ENCODE measurements at places on chromosomes 5 and 9.

DNA sequence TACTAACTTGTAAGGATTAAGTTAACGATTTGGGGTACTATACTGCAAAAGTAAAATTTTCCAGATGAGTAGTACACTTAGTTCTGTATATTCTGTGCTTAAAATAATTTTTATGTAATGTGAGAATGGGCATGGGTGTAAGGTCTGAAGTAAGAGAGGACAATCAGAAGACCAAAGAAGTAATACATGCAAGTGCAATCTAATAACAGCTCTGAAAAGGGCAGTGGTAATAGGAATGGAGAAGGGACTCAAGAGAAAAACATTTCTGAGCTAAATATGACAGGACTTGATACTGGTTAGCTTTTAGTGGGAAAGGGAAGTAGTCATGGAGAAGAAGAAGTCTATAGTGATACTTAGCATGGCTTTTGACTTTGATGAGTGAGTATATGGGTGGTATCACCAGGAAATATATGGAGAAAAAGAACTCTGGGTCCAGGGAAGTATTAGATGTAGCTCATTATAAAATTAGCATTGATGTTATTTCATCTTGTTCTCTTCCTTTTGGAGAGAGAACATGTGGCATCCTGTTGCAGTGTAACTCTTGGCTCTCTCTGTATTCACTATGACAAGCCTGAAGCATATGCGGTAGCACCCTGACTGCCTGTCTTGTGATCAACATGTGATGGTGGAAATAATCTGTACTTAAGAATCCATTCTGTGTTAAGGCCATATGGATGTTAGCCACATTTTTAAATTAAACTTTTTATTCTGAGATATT lies 60.5 kb downstream of the ERCC6L2 start:
- H3K27me3 ChIP-seq, result no peaks in the 10 kb centered on the region
- no peak for DNase-seq
- no peak overlapping the region for H3K4me3 ChIP-seq

DNA sequence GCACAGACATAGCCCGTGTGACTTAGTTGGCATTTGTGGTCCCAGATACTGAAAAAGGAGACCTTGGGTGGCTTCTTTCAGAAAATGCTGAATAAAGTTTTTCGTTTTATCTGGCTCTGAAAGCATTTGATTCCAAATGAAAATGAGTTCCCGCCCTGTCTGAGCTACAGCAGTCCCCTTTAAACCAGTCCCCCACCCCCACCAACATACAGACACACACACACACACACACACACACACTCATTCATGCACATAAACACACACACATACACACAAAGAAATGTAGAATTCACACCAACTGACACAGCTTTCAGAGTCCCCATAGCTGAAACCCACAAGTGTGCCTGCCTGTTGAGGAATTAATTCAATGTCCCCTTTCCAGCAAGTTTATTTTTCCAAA lies 97.0 kb upstream of the SMARCA2 start:
- H3K4me3 ChIP-seq, result no peak overlapping the region
- no peaks in the 10 kb centered on the region for H3K27me3 ChIP-seq
- DNase-seq, result no peak
- peak overlapping the region; percentile 69 for H3K27ac ChIP-seq

DNA sequence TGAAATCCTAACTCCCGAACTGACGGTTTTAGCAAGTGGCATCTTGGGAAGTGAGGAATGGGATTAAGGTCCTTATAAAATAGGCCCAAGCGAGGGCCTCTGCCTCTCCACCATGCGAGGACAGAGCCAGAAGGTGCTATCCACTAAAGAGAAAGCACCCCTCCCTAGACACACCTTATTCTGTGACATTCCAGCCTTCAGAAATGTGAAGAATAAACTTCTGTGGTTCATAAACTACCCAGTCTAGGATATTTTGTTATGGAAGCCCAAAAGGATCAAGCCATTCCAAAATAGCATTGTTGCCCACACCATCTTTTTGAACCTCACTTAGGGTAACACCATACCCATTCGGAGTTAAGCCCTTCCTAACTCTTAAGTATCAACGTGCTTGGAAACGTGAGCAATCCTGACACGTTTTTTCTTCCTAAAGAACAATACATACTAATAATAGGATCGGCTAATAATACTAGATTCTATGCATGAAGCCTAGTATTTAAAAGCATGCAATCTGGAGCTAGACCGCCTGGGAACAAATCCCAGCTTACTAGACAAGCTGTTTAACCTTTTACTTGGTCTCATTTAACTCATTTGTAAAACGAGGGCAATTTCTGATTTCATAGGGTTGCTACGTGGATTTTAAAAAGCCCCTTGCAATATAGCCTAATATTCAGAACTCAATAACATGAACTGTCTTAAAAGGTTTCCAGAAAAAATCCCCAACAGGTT lies 1.1 kb upstream of the SMC2 start:
- peak overlapping the region; percentile 99 for H3K27ac ChIP-seq
- no peaks in the 10 kb centered on the region for H3K27me3 ChIP-seq
- DNase-seq, result no peak
- H3K4me3 ChIP-seq, result peak overlapping the region; percentile 92
- no peaks in the 10 kb centered on the region for H3K4me1 ChIP-seq

GRCh38 chr5:3385991-3386519 lies 209.6 kb upstream of the IRX1 start:
- H3K27me3 ChIP-seq, result peaks cover 5% of the 10 kb centered on the region
- H3K27ac ChIP-seq, result no peak overlapping the region
- DNase-seq, result no peak
- H3K4me3 ChIP-seq, result no peak overlapping the region
- no peaks in the 10 kb centered on the region for H3K4me1 ChIP-seq

DNA sequence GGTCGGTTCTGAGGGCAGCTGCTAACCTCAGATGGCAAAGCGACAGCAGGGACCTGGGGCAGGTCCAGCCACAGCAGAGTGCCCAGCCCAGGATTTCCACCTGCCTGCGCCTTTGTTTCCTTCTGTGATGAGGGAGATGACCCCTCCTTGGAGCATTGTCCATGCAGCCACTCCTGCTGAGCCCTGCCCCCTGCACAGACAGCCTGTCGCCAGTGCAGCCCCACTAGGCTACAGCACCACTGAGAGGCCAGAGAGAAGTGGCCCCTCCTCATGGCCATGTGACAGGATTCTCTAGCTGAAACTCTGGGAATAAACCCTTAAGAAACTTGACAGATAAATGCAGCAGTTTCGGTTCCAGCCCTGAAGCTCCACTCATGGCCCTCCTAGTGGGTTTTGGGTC lies 10.5 kb upstream of the MRNIP start:
- H3K27me3 ChIP-seq, result no peaks in the 10 kb centered on the region
- H3K4me1 ChIP-seq, result no peaks in the 10 kb centered on the region
- DNase-seq, result no peak
- H3K4me3 ChIP-seq, result no peak overlapping the region

- no peaks in the 10 kb centered on the region for H3K27me3 ChIP-seq
- H3K36me3 ChIP-seq, result no peaks in the 10 kb centered on the region
- H3K4me3 ChIP-seq, result no peak overlapping the region
- no peaks in the 10 kb centered on the region for H3K4me1 ChIP-seq
- DNase-seq, result peak; percentile 35
Measured at GRCh38 chr9:108691614-108692013, 164.2 kb downstream of the ACTL7B start.

- H3K27ac ChIP-seq, result no peak overlapping the region
- no peak overlapping the region for H3K4me3 ChIP-seq
- no peaks in the 10 kb centered on the region for H3K36me3 ChIP-seq
Measured at GRCh38 chr9:4750023-4750673, 9.1 kb upstream of the AK3 start.

- no peak overlapping the region for H3K27ac ChIP-seq
- H3K4me3 ChIP-seq, result no peak overlapping the region
- no peaks in the 10 kb centered on the region for H3K36me3 ChIP-seq
- H3K27me3 ChIP-seq, result no peaks in the 10 kb centered on the region
- DNase-seq, result no peak
Measured at GRCh38 chr9:126164796-126165525, 161.7 kb upstream of the MVB12B start.

GRCh38 chr5:1673042-1673677 lies 126.5 kb downstream of the MRPL36 start:
- H3K27me3 ChIP-seq, result peaks cover 16% of the 10 kb centered on the region
- H3K4me3 ChIP-seq, result no peak overlapping the region
- H3K4me1 ChIP-seq, result no peaks in the 10 kb centered on the region
- DNase-seq, result no peak

- H3K27ac ChIP-seq, result no peak overlapping the region
- H3K27me3 ChIP-seq, result no peaks in the 10 kb centered on the region
- H3K4me1 ChIP-seq, result no peaks in the 10 kb centered on the region
- no peak overlapping the region for H3K4me3 ChIP-seq
- no peaks in the 10 kb centered on the region for H3K36me3 ChIP-seq
Measured at GRCh38 chr5:135710045-135710675, 124.3 kb upstream of the SLC25A48 start.

DNA sequence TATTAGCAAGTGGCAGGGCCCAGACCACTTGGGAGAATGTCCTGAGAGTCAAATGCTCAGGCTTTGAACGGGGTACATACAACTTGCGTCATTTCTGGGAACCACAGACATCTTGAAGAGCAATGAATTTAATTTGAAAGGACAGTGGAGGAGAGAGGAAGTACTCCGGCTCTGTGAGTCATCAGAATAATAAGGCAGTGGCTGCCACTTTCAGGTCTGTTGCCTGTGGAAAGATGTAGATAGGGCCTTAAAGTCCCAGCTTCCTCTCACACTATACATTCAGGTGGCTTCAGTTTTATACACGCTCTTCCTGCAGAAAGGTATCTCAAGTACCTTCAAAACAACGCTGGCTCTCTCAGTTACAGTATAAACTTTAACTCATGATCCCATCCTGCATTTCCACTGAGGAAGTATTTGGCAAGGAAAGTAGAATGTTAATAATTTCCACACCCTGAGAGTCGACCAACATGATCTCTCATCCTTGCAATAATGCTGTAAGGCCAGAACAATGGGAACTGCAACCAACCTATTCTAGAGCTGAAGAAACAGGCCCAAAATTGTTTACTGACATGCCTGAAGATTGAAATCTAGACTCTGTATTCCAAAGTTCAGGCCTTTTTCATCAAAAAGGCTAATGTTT lies 6.8 kb upstream of the PRUNE2 start:
- no peak overlapping the region for H3K4me3 ChIP-seq
- H3K36me3 ChIP-seq, result no peaks in the 10 kb centered on the region
- no peaks in the 10 kb centered on the region for H3K4me1 ChIP-seq
- DNase-seq, result no peak
- H3K27ac ChIP-seq, result no peak overlapping the region
- H3K27me3 ChIP-seq, result peaks cover 17% of the 10 kb centered on the region

DNA sequence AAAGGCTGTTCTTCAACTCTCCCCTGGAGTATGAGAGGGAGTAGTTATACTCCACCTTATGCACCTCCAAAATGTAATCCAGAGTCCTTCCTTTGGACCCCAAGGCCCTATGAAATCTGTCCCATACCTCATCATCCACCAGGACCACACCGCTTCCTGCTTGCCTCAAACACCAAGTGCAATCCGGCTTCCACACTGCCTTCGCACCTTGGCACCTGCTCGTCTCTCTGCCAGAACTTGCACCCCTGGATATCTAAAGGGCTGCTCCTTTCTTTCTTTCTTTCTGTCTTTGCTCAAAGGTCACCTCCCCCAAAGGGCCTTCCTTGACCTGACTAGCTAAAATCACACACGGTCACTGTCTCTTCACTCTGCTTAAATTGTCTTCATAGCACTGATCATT lies 63.9 kb upstream of the SHB start:
- H3K36me3 ChIP-seq, result no peaks in the 10 kb centered on the region
- H3K27me3 ChIP-seq, result peaks cover 3% of the 10 kb centered on the region
- no peak overlapping the region for H3K4me3 ChIP-seq
- no peak for DNase-seq
- H3K27ac ChIP-seq, result no peak overlapping the region

DNA sequence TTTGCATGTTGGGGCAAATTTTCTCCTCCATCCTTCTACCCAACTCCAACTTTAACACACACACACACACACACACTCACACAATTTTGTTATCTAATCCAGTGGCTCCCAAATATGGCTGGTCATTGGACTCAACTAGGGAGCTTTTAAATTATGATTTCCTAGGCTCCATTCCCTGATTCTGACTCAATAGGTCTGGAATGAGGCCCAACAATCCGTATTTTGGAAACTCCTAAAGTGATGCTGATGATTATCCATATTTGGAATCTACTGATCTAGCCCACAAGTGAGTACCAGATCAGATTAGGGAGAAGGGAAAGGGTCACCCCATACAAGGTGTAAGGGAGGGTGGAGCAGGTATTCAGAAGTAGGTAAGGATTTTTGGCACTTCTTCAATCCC lies 309.7 kb downstream of the TLE1 start:
- H3K27ac ChIP-seq, result no peak overlapping the region
- H3K4me1 ChIP-seq, result peaks cover 11% of the 10 kb centered on the region
- H3K4me3 ChIP-seq, result no peak overlapping the region
- no peak for DNase-seq
- no peaks in the 10 kb centered on the region for H3K36me3 ChIP-seq

- no peaks in the 10 kb centered on the region for H3K4me1 ChIP-seq
- no peaks in the 10 kb centered on the region for H3K36me3 ChIP-seq
- no peaks in the 10 kb centered on the region for H3K27me3 ChIP-seq
Measured at GRCh38 chr9:127256324-127256723, 8.2 kb upstream of the GARNL3 start.

DNA sequence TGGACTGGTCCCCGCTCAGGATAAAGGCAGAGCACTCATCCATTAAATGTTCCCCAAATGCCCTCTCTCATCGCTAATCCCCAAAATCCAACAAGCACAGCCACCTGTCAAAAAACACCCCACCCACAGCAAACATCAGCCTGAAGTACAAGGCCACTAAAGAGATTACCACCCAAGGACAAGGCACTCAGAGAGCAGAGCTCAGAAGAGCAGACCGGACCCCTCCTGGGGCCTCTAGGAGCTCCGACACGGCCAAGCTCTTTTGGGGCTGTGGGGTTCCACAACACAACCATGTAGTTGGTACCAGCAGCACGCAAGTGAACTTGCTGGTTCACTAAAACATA lies 9.8 kb downstream of the VDAC1 start:
- DNase-seq, result no peak
- H3K4me1 ChIP-seq, result peaks cover 16% of the 10 kb centered on the region
- H3K36me3 ChIP-seq, result peaks cover 26% of the 10 kb centered on the region
- H3K27me3 ChIP-seq, result no peaks in the 10 kb centered on the region
- H3K27ac ChIP-seq, result no peak overlapping the region
- H3K4me3 ChIP-seq, result no peak overlapping the region

DNA sequence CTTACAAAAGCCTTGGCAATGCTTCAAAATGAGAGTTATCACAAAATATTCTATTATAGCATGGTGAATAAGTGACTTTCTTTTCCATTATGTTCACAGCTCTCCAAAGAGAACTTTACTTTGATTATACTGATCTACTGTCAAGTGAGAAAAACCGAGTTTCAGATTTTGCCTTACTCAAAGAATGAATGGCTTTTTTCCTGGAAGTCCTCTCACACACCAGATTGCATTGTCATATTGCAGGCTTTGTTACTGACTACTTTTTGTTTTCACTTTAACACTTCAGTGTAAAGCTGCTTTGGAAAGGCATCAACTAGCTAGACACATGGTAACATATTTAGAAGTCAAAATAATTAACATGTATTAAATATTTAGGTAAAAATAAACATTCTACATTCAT lies 765.2 kb upstream of the NUDT12 start:
- H3K36me3 ChIP-seq, result no peaks in the 10 kb centered on the region
- H3K4me1 ChIP-seq, result no peaks in the 10 kb centered on the region
- H3K27ac ChIP-seq, result no peak overlapping the region
